ENCODE measurements at places on chromosomes 16 and 17.

- DNase-seq: no peak
These were observed 44.7 kb upstream of the PRSS54 start for GRCh38 chr16:58339452-58339981.

DNA sequence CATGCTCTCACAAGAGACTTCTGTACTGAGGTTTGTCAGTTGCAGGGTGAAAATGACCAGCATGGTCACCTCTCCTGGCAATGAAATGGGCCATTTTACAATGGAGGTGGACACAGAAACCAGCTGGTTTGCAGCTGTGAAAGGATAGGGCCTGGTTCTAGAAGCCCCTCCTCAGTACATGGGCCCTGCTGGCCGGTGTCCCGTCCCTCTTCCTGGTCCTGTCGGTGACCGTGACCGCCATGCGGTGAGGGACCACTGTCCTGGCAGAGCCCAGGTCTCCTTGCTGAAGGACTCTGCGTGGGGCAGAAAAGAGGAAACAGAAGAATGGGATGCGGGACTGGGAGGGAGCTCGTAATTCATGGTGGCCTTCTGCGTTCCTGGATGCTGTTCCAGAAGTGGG lies 76.0 kb upstream of the ZNF423 start:
- DNase-seq: no peak

GRCh38 chr16:3541527-3542155 lies 35.6 kb downstream of the NLRC3 start:
- no peak for DNase-seq

DNA sequence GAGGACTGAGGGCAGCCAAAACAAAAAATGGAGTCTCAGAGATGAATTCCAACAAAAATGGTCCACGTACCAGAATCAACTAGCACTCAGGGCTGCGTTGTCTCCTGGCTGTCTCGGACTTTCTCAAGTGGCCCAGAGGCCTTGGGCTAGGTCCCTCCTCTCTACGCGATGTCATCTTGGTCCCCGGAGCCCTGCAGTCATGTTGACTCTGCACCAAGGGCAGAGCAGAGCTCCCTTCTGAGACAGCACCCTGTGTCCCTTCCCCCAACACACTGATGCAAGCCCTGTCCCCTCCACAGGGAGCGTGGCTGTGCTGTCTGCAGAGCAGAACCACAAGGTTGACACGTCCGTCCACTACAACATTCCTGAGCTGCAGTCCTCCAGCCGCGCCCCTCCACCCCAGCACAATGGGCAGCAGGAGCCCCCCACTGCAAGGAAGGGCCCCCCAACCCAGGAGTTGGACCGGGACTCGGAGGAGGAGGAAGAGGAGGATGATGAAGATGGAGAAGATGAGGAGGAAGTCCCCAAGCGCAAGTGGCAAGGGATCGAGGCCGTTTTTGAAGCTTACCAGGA lies 20.8 kb downstream of the GINS2 start:
- DNase-seq: no peak

DNA sequence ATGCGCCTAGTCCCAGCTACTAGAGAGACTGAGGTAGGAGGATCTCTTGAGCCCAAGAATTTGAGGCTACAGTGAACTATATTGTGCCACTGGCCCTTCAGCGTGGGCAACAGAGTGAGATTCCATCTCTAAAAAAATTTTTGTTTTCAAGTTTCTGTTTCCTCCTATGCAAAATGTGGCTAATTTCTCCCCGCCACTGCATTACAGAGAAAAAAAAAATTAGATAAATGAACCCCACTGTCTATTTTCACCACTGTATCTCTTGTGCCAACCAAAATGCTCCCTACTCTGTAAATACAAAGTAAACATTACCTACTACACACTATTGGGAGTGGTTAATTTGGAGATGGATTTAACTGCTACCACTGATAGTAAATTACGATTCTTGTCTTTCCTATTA lies 2.0 kb downstream of the MARF1 start:
- no peak for DNase-seq
